EH (cell line): ENCODE measurements at places on chromosomes 2 and 18.
A peak's percentile ranks its signal among the peaks of the same experiment; 100 is the strongest.

- DNase-seq, result peak; percentile 43
Observed at GRCh38 chr2:54332386-54332785, 76.4 kb upstream of the TSPYL6 start.

- peak; percentile 69 for DNase-seq
Observed at GRCh38 chr2:196268538-196269338, 97.4 kb upstream of the STK17B start.

GRCh38 chr2:156908825-156909224 is 348.7 kb upstream of the GALNT5 start:
- peak; percentile 66 for DNase-seq

- DNase-seq, result peak; percentile 50
Observed at GRCh38 chr2:150486539-150487484, 655 bp downstream of the RND3 start.

GRCh38 chr2:71291398-71291797 is 40.2 kb upstream of the ZNF638 start:
- DNase-seq, result no peak

- no peak for DNase-seq
Observed at GRCh38 chr2:2889646-2890045, 488.0 kb downstream of the EIPR1 start.

DNA sequence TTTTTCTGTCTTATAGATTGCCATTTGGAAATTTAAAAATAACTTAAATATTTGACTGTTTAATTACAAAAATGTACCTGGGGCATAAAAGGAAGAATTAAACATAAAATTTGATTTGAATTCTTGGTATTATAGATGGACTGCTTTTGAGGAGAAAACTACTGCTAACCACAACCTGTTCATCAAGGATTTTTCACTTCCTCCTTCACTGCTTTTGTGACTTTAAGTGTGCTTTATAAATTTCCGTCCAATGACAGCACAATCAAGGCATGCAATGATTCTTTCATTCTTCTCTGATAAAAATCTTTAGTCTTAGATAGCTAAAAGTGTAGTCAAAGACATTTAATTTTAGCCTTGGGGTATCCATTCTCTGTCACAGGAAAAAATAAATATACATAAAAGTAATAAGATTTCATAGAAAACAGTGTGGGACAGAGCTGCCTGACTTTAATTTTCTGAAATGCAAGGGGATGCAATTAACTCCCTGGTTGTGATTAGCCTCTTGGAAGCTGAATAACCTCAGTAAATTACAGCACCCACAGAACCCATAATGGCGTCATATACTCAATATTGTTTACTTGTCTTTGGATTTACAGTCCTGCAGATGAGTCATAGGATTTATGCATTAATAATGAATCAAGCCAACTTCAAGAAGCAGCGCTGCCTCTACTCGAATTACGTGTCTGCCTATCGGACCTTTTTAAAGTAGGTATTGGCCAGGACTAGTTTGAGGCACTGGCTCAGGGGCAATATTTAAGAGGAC is 587.9 kb downstream of the NRXN1 start:
- DNase-seq, result no peak

GRCh38 chr2:43950383-43951008 is 45.3 kb downstream of the LRPPRC start:
- DNase-seq, result peak; percentile 46

DNA sequence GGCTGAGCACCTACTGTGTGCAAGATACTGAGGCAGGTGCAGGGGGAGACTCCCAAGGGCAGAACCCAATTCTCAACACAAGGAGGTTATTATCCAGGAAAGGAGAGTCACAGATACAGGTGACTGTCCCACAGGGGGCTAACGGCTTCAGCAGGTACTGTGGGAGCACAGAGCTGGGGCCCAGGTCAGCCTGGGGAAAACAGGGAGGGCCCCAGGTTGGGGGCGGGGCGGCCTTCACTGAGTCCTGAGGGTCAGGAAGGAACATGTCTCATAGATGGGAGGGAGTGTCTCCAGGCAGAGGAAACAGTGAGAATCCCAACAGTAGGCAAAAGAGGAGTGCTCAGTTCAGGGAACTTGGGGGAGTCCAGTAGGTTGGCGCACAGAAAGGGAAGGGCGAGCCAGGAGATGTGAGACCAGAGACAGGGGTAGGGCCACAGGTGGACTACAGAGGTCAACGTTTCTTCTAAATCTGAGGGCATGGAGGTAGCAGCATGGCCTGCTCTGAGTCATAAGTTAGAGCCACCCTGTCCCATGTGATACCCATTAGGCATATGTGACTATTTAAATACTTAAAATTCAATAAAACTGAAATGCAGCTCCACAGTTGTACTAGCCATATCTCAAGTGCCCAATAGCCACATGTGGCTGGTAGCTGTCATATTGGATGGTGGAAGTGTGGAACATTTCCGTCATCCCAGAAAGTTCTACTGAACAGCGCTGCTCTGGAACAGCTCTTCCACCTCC is 157.2 kb downstream of the TTC32 start:
- DNase-seq, result no peak

DNA sequence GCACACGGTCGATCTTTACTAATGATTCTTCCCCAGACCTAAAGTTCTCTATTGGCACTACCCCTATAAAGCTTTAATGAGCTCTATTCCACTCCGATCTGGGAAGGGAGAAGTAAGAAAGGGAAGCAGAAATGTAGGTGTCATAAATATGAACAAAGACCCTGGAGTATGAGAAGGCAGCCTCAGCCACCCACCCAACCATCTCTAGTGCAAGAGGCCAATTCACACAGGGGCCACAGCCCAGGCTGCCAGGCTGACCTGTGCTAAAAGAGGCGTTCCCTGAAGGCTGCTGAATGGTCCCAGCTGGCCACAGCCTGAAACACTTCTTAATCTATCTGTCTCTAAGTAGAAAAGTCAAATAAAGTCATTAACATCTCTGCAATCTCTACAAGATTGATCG is 60.1 kb upstream of the ACTR3 start:
- DNase-seq, result no peak

- peak; percentile 99 for DNase-seq
Observed at GRCh38 chr2:54520687-54521086, 64.6 kb downstream of the SPTBN1 start.

DNA sequence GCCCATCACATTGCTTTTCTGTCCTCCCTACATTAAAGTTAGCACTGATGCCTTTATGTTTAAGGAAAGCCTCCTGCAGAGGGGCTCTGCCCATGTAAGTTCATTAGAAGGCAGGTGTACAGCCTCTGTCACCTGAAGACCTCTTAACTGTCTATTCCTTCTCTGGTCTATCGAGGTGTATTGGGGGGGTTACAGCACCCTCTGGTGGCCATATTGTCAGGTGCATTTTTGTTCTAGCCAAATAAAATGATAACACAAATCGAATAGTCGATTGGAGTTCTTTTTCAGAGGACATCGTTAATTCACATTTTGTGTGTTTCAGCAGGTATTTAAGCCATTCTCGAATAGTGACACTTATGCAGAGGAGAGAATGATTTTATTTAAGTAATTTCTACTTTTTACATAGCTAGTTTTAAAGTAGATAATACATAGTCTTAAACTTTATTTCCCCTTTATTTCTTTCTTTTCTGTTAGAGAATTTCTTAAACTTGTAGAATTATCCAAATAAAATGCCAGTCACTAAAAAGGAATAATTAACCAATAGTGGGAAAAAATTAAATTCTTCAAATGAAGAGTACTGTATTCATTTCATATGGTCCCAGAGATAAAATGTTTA is 136.8 kb downstream of the NEDD4L start:
- DNase-seq, result peak; percentile 55

DNA sequence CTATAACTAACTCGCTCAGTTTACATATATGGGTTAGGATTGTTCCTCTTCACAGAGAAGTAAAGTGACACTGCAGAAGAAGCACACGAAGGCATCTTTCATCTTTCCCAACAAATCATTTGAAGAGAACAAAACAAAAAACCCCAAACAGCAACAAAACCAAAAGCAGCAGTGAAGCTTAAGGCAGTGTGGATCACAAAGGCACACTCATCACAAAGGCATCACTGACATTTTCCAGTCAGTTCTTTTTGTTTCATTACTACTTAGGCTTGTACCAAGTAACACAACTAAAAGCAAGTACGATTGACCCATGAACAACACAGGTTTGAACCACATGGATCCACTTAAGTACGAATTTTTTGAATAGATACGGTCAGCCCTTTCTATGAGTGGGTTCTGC is 75.7 kb downstream of the RNF152 start:
- peak; percentile 55 for DNase-seq

- DNase-seq, result no peak
Observed at GRCh38 chr2:20104900-20105545, 53.6 kb upstream of the LAPTM4A start.

- no peak for DNase-seq
Observed at GRCh38 chr2:218081063-218081462, 12.0 kb downstream of the RUFY4 start.

DNA sequence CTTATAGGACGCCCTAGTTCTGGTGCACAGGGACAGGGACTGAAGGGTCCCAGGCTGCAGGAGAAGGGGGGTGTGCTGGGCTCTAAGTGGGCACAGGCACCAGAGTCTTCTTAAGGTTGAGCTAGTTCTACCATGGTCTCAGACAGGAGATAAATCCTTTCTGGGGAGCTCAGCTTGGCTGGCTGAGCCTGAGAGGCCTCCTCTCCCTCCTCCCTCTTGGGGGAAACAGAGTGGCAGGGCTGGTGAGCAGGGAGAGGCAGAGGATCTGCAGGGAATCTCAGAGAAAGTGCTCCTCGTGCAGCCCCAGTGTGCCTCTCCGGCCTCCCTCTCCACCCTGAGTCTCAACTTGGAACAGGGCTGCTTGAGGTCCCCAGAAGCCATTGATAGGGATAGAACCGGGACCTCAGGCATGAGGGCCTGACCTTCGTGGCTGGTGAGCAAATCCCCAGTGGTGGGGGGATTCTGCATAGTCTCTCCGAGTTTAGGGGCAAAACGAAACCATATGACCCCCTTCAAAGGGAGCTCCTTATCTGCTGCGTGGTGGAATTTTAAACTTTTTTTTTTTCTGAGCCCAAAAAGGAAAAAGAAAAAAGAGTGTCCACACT is 2.0 kb downstream of the GDF7 start:
- DNase-seq, result no peak

DNA sequence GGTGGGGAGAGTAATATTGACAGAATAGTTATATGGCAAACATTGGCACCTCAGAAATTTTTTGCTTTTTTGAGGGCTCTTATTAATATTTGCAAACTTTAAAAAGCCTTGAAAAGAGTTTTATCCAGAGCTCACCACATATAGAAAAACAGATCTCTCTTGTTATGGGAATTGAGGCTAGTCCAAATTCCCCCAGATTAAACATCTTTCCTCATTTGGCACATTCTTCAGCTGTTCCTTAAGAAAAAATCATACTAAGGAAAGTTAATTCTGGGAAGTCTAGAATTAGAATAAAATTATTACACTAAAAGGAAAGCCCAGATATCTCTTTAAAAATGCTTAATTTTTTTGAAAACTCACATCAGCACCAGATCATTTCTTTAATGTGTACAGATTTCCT is 5.6 kb downstream of the TFPI start:
- peak; percentile 25 for DNase-seq

DNA sequence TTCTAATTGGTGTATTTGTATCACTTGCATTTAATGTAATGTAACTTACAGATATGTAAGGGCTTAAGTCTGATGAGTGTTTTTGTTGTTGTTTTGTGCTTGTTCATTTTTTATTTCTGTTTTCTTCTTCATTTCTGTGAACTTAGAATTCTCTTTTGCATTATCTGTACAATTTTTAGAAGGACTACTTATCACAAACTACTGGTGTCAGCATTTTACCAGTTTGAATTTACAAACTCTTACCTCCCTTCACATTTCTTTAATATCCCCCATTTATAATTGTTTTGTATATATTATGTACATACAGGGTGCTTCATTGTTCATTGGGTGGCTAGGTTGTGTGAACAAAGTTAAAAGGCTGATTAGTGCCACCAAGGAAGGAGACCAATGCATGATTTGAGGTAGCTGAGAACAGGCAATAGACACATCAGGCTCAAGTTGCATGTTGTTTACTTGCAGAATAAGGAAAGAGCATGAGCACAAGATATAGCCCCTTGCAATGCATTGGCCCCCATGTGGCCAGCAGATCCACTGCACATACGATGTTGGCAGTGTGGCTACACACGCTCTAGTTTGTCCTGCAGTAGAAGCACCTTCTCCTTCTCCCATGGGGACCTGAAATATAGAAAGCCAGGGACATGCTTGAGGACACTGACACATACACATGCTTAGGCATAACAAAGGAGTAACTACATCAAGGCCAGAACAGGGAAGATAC is 198.2 kb downstream of the CD8B2 start:
- DNase-seq, result no peak

DNA sequence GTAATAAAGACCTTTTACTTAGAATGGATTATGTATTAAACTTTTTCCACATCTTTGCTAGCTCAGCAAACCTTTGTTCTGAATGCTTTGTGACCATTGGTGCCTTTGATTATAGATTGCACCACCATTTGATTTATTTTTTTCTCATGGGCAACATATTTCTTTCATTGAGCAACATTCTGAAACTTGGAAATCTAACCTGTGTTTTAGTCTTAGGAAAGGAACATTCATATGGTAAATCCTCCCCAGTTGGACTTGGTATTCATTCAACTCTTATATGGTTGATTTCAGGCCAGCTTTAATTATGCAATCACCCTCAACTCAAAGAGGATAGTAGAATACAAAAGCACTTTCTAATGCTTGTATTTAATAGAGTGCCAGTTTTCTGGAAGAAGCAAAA is 1077.9 kb upstream of the ZEB2 start:
- no peak for DNase-seq

- DNase-seq, result no peak
Observed at GRCh38 chr2:31249009-31249690, 15.2 kb downstream of the EHD3 start.
